ENCODE measurements at places on chromosomes 2 and 18.
A peak's percentile ranks its signal among the peaks of the same experiment; 100 is the strongest.

- no peak for DNase-seq
Observed at GRCh38 chr2:82239176-82239575, 1934.6 kb upstream of the LRRTM1 start.

- DNase-seq = peak; percentile 35
Observed at GRCh38 chr2:181106229-181106628, 125.8 kb downstream of the UBE2E3 start.

DNA sequence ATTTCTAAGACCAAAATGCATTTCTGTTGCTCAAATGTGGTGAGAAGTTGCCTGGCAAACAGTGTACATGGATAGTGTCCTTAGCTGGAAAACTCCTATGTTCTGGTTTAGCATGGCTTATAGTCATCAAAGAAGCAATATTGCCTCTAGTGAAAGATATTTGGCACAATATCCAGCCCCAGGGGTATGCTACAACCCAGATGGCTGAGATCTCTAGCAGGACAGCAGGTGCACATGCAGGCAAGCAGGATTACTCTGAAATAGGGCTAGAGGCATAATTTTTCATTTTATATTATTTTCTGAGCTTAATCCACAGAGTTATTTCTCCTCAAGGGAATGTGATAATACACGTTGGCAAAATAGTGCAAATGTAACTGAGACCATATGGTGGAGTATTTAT, 34.0 kb downstream of the CCDC195 start:
- peak; percentile 62 for DNase-seq

GRCh38 chr2:24887307-24887874, 32.6 kb downstream of the ADCY3 start:
- no peak for DNase-seq

- DNase-seq = no peak
Observed at GRCh38 chr2:201452058-201452921, 750 bp downstream of the STRADB start.

- DNase-seq = no peak
Observed at GRCh38 chr2:239767021-239767905, 257.9 kb downstream of the NDUFA10 start.

- DNase-seq = no peak
Observed at GRCh38 chr2:64538764-64539433, 14.8 kb downstream of the AFTPH start.

DNA sequence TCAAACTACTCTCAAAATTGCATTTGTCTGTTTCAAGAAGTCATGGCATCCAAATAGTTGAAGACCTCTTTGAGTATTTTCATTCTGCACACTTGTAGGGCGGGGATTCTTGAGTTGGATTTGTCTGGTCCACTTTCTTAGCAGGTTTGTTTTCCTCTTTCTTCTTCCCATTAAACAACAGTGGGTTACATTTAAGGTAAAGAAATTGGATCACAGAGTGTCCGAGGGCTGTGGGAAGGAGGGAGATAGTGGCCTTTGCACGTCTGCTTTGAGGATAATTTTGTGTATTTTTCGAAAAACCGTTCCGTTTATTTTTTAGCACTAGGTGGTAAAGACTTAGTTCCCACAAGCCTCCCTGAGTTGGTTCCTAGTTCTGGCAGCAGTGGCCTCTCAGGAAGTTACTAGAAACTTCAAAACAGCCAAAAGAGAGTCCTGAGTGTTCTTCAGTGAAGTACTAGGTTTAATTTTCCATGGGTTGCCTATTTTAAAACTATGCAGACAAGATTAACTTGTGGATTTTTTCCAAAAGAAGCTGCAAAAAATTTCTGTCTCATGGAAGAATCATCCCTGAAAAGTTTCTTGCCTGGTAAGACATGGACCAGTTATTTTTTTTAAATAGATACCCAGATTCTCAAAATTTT, 107.9 kb downstream of the CDC42EP3 start:
- no peak for DNase-seq

- peak; percentile 19 for DNase-seq
Observed at GRCh38 chr18:36446059-36446458, 148.5 kb downstream of the FHOD3 start.

- no peak for DNase-seq
Observed at GRCh38 chr2:174080672-174081121, 115.5 kb upstream of the SP3 start.

GRCh38 chr2:68279691-68280090, 27.4 kb upstream of the PPP3R1 start:
- no peak for DNase-seq

DNA sequence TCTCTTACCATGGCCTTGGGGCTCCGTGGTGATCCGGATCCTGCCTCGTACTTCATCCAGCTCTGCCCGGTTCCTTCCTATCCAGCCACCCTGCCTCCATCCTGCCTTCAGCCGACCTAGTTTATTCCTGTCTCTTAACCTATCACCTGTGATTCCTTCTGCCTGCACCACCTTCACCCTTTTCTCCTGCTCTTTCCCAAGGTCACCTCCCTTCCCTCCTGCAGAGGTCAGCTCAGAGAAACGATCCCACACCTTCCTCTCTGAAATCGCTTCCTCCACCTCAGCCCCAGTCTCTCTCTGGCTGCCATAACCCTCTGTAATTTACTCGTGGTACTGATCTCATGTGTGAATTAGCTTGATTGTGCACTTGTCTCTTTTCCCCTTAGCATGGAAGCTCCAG, 23.5 kb upstream of the LAPTM4A start:
- no peak for DNase-seq

DNA sequence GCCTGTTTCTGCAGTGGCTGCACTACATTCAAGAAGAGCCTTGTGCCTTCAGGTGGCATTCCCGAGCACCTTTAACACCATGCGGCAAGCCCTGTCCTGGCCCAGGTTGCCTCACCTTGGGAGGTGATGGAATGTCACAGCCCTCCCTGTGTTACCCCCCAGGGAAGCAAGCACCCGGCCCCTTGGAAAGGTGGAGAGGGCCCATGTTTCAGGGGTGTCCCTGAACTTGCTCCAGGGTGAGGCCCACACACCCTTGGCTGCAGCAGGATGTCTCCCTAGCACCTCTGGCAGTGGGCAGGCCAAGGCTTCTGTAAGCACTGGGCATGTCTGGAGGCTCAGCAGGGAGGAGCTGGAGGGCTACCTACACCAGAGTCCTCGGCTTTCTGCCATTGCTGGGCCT, 29.3 kb upstream of the ACAA2 start:
- no peak for DNase-seq

- DNase-seq = peak; percentile 43
Observed at GRCh38 chr2:62794791-62795190, 89.3 kb downstream of the EHBP1 start.

DNA sequence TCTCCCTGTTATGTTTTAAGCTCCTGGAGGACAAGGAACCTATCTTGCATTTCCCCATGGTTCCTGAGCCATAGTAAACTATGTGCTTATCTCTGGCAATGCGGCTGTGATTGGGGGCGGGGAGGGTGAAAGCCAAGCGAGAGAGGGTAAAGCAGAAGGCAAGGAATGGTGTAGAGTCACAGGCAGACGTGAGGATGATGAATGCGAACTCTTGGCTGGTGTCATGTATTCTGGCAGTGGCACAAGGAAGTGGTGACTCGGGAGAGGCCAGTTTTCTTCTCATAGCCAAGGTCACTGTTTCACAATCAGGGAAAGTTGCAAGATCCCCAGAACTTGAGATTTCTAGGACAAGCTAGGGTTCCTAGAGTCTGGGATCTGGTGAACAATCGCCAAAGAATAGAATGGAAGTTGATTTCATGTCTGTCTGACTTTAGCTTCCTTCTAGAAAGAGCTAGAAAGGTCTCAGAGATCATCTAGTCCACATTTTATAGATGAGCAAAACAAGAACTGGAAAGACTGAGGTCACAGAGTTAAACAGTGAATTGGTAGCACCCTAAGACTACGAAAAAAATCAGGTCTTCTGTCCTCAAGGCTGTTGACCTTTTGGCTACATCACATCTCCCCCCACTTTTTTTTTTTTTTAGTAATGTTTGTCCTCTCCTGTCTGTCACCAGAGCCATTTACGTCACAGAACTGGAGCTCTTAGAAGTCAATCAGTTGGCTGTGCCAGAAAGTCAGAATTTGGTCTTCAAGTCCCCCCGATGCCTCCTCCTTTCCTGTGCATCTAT, 137.0 kb downstream of the BCL11A start:
- no peak for DNase-seq

GRCh38 chr2:195782156-195782555, 125.1 kb downstream of the SLC39A10 start:
- no peak for DNase-seq

DNA sequence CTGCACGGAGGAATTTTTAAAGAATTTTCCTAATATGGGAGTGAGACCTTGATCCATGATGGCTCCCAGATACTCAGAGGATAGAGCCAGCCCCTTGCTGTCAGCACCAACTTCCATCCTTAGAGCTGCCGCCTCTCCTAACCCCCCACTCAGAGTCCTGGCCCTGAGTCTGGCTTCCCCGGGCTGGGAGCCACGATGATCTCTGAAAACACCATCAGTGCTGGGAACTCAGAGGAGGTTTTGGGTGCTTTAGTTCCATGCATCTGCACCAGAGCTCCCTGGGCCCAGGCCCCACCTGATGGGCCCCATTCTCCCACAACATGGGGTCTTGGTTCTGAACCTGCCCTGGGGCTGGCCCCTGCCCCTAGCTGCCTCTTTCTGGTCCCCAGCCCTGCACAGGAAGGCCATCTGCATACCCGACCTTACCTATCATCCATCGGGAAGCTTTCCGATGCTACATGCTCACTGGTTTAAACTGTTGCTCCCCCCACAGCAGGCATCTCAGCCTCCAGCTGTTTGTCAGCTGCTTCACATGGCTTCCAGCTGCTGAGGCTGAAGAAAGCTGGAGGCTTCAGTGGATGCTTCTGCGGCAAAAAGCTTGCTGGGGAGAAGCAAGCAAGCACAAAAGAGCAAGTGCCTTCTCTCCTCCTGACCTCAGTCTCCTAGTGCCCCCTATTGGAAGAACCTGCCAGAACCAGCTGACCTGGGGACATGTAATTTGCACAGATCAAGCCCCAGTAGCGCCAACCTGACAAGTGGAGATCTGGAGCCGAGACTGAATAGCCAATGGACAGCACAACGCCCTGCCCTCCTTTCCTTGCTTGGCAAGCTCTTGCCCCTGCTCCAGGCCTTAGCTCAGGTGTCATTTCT, 24.2 kb upstream of the RHOB start:
- DNase-seq = peak; percentile 50

- DNase-seq = no peak
Observed at GRCh38 chr2:20649576-20649975, 1.3 kb downstream of the HS1BP3 start.
